ENCODE measurements at places on chromosomes 13 and 19. TPM values are rescaled to one million over a fixed set of nuclear protein-coding genes. Genes with fewer than 3 reads are reported as not detected.

- DNase-seq: no peak
Measured at GRCh38 chr13:113273851-113274590, 23.0 kb upstream of the LAMP1 start.

The FUT6 gene
- total RNA-seq: not detected

DNA sequence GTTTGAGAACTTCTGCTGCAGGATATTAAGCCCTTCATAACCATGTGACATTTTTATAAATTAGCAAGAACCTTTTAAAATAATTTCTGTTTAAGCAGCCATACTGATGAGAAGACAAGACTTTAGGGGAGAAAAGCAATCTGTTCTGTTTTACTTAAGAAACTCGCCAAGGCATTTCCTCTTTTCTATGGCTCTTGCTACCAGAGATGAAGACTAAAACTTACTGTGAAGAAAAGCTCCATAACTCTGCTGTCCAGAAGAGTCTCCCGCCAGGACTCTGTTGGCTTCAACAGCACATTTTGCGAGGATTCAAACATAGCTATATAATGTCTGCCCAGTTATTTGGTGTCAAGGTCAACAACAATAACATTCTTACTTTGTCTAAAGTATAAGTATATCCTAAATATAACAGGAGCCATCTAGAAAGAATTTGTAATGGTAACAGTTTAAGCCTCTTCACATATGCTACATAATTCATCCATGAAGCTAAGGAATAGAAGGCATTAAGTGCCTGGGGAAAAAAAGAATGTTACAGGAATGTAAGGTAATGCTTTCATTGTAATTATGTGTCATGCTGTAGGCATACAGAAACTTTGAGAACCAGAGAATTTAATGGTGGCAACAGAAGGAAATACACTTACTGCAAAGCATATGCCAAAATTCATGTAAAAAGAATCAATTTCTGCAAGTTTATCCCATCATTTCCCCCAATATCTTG lies 53.2 kb upstream of the EEF1AKMT1 start:
- DNase-seq: no peak

GRCh38 chr19:6551607-6552450 lies 21.0 kb downstream of the TNFSF9 start:
- DNase-seq: no peak

The CEACAM7 gene
- total RNA-seq: not detected

The WDR87 gene
- total RNA-seq: not detected

The CACNG6 gene
- total RNA-seq: 0.23 TPM

DNA sequence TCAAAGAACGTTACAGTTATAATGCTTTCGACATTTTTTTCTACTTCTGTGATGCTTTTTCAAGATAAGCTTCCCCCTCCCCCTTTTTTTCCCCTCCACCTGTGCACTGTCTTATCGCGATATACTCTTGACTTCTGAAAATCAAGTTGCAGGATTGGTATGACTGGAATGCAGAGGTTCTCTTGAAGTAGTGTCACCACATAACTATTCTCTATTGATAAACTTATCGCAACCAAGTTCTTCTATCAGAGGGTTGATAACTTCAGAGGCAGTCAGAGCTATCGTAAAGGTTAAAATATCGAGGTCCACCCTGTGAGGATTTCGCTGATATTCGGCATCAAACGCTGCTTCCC lies 820 bp downstream of the EID2 start:
- DNase-seq: no peak

- no peak for DNase-seq
Measured at GRCh38 chr13:108560093-108560492, 69.3 kb upstream of the MYO16 start.
